ENCODE measurements at places on chromosomes 2 and 18.

DNA sequence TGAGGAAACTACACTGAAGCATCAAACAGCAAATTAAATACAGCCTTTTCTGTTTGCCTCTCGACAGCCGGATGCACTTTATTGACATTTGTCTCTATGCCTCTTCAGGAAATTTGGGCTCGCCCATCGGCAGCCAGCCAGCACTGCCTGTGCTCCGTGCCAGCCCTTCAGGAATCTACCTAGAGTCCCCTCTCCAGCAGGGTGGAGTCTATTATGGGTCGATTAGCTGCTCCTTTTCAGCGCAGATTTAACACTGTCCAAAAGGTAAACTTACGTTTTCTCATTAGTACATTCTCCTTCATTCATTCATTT is 91.5 kb downstream of the MYCN start:
- no peak for DNase-seq

- no peak for DNase-seq
Measured at GRCh38 chr18:6747646-6748045, 18.1 kb downstream of the ARHGAP28 start.

- no peak for DNase-seq
Measured at GRCh38 chr2:67054728-67055127, 342.4 kb upstream of the ETAA1 start.

- DNase-seq = no peak
Measured at GRCh38 chr18:80198391-80198790, 48.9 kb downstream of the PARD6G start.

- DNase-seq = no peak
Measured at GRCh38 chr2:61435291-61435690, 35.6 kb downstream of the USP34 start.

DNA sequence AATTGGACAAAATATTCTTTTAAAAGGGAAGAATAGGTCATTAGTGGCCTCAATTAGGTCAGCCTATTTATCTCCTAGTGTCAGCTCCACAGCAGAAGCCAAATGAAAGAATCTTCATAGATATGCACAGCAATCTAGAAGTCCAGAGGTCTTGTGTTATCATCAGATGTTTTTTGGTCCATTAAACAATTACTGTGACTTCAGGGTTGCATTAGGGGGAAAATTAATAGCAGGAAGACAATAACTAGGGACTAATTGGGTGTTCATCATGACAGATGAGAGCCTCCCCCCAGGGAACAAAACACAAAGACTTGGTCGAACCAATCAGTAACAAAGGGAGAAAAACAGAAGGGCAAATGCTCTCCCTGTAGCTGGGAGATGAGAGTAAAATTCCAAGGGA is 264.7 kb downstream of the PTH2R start:
- no peak for DNase-seq

DNA sequence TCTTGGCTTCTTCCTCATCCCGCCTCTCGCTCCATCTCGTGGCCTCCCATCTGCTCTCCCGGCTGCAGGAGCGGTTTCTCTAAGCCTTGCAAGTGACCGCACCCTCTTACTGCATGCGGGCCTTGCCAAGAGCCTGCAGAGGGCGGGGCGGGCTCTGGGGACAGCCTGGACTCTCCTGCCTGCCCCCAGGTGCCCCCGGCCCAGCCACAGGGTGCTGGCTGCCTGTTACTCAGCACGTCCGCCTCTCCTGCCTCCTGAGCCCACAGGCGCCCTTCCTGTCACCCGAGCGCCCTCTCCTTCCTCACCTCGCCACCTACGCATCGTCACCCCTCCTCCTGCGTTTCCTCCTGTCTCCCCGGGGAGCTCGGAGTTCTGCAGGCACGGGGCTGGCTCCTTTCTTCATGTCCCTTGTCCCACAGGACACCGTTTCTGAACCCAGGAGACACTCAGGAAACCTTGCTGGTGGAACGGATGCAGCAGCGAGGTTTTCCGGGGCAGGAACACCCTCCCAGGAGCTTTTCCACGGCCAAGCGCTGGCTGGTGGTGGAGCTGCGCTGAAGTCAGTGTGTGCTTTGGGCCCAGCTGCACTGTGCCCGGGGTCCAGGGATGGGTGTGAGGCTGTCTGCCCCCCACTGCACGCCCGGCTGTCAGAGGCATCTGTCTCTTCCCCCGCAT is 28.5 kb downstream of the HPCAL1 start:
- peak; percentile 65 for DNase-seq
